ENCODE measurements at places on chromosomes 12 and 14.
A peak's percentile ranks its signal among the peaks of the same experiment; 100 is the strongest.

- no peak for DNase-seq
These were observed 1040.8 kb downstream of the BCL11B start for GRCh38 chr14:98231210-98231609.

- no peak for DNase-seq
These were observed 64.3 kb downstream of the ZNF664 start for GRCh38 chr12:124037331-124037730.

DNA sequence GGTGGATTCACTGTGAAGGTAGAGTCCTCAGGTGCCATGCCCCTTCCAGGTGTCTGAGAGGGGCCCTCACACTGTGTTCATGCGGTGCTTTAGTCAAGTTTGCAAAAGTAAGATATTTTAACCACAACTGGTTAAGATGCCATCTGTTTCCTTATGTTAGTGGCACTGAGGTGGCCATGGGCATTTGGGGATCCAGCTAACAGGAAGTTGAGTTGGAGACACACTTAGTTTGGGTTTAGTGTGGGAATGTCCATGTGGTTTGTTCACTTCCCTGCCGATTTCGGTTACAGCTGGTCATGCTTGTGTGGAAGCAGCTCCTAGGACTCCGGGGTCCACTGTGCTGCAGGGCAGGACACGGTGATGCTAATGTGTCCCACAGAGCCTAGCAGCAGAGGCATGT, 17.3 kb upstream of the ABHD12B start:
- DNase-seq: no peak

DNA sequence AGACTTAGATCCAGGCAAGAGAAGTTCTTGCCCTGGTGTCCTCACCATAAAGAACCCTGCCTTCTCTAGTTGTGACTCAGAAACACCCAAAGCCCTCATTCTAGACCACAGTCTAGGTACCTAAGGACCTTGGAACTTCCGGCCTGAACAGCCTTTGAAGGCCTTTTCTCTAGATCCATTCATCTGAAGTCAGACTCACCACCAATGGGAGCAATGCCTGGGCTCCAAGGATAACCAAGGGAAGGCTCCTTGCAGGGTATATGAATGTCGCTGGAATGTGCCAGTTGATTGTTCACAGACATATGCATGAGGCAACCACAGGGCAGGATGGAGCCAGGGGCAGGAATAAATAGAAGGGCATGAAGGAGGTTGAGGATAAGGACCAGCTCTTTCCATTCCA, 86.3 kb downstream of the PLCZ1 start:
- DNase-seq: no peak

- no peak for DNase-seq
These were observed 110.1 kb upstream of the LRIG3 start for GRCh38 chr12:59030415-59030814.

- peak; percentile 53 for DNase-seq
These were observed 718 bp downstream of the PACS2 start for GRCh38 chr14:105315211-105315721.

DNA sequence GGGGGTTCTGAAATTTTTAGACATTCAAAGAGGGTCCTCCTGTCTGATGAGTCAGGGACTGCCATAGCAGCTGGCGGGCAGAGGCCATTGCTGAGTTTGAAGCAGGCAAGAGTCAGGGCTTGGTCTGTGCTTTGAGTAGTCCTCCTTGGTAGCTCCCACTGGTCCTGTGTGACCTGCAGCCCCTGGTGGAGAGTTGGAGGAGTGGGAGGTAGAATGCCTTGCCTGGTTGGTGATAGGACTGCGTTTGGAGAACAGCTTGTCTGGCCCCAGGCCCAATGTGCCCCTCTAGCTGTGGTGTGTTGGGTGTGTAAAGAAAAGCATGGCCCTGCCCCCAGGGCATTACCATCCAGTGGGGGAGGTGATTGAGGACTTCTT, 116.7 kb downstream of the BEGAIN start:
- DNase-seq: no peak

DNA sequence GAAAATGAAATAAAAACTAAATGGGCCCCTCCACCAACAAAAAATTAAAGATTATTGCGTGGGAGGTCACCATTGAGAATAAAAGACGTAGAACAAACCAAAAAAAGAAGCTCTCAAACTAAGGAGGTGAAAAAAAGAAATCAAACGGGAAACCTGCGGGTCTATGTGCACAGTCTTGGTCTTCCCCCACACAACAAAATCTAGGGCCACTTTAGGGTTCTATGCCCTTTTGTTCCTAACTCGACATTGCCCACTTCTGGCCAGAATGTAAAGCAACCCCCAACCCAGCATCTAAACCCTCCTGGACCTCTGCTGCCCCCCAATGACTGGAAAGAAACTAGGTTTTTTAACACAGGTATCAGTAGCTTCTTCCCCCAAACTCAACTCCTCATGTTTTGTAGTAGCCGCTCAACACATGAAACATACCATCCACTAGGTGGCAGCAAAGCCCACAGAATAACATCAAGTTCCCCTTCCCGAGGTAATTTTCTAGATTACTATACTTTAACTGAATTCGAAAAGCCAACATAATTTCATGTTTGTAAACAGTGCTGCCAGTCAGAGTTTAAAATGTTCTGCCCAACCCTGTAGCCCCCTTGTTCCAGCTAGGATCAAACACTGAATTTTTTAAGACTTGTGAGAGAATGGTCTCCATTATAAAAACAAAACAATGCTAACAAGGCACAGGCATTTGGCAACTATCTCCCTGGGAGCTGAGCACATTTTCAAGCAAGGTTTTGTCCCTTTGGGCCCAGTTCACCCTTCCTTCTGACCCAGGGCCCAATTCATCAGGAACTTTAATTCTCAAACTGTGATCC, 18.7 kb downstream of the DAD1 start:
- no peak for DNase-seq

- no peak for DNase-seq
These were observed 25.3 kb downstream of the PLEKHG3 start for GRCh38 chr14:64729386-64730060.

GRCh38 chr12:21305661-21306060, 29.1 kb downstream of the SLCO1A2 start:
- DNase-seq: no peak

- no peak for DNase-seq
These were observed 458.3 kb downstream of the BTG1 start for GRCh38 chr12:91687052-91688017.

DNA sequence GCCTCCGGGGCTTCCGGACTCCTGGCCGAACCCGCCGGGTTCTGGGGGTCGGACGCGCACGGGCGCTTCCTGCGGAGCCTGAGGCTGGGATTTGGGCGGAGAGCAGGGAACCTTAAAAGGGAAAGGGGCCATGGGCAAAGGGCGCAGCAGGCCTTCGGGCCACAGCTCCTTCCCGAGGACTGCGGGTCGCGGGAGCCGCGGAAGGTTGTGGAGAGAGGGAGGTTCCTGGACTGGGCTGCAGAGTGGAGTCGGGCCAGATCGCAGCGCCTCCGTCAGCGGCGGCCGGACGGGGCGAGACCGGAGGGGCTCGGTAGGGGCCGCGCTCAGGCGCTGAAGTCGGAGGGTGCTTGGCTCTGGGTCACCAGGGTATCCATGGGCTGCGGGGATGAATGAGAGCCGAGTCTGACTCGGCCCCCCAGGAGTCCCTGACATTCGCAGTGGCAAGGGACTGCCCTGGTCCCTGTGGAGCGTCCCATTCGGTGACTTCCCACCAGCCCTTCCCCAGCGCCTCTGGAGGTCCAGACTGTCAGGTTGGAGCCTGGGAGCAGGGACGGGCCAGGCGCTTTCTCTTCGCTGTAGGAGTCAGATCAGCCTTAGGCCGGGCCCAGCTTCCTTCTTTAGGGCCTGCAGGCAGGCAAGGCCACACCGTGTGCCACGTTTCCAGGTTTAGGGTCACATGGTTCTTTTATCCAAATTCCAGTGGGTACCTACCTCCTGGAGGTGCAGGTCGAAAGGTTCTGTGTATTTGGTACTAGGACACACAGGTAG, 938 bp upstream of the SLC25A29 start:
- no peak for DNase-seq

DNA sequence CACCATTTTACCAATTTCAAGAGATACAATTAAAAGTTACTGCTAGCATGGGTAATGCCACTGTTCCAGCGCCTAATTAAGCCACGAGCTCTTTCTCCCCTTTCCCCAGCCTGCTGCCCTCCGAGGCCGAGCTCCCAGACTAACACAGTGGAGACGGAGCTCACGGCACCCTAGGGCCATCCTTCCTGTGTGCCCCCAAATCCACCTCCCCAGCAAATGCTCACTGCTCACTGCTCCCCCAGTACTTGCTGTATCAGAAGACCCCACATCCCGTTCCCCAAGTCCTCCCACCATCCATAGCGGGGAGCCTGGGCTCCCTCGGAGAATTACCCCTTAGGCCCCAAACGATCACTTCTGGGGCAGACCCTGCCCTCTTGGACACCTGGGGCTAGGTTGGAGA, 42.7 kb downstream of the SLC6A12 start:
- no peak for DNase-seq

DNA sequence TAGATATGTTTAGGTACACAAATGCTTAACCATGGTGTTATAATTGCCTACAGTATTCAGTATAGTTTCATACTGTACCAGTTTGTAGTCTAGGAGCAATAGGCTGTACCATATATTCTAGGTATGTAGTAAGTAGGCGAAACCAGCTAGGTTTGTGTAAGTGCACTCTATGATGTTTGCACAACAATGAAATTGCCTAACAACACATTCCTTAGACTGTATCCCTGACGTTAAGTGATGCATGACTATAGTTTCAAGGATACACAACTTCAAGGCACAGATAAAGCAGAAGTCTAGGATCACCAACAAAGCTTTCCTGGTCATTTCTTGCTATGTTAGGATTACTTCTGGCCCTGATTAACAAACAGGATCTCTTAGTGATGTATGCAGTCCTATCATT, 135.1 kb downstream of the SLC38A1 start:
- no peak for DNase-seq

DNA sequence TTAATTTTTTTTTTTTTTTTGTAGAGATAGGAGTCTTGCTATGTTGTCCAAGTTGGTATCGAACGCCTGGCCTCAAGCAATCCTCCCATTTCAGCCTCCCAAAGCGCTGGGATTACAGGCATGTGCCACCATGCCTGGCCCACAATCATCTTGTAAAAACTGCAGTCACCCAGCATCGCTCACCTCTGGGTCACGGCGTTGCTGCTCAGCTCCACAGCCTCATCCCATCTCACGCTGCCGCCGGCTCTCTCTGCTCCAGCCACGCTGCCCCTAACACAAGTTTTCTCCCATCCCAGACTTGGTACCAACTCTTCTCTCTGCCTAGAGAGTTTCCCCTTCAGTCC, 69.2 kb downstream of the MAP1LC3B2 start:
- no peak for DNase-seq

DNA sequence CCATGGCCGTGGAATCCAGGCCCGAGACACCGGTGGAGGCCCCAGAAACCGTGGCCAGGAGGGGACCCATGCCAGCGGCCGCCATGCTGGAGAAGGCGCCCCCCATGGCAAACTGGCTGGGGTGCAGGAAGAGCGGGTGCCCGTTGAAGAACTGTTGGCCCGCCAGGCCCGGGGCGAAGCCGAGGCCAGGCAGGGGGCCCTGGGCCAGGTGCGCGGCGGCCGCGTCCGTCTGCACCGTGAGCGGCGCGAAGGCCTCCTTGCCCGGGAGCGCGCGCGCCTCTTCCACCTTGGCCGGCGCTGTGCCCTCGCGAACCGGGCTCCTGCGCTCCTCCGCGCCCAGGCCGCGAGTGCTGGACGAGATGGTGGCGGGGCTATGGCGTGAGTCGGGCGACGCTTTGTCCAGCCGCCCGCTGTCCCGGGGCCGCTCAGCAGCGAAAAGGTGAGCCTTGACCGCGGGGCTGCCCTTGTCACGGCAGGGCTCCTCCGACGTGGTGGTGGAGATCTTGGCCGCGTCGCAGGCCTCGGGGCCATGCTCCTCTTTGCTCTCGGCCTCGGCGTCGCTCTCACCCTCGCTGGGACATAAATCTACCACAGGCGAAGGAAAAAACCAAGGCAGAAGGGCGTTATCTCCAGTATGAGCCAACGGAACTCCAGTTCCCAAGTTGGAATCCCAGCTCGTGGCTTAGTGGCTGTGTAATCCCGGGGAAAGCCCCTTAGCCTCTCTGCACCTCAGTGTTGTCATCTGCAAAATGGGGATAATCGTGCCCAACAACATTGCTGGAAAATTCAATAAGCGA, 9.5 kb downstream of the TBX3 start:
- no peak for DNase-seq

DNA sequence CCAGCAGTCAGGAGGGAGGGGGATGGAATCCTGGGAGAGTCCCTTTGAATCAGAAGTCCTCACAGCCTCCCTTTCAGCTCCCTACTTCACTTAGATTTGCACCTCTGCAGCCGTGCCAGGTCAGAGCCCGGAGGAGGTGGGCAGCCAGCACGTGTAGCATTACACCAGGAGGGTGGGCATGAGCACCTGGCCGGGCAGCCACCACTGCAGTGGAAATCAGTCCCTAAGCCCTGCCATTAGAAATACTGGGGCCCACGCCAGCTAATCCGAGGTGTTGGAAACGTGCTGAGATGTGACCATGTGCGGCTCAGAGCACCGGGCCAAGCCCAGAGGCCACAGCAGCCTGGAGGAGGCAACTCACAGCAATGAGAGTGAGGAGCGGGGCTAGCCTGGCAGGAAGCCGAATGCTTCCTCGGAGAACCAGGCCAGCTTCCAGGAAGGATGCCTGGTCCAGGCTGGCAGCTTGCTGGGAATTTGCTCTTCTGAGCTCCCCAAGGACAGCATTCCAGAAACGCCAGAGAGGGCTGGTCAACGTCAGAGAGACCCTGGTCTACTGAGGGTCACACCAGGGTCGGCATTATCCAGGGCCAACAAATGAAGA, 9.4 kb upstream of the CACNA2D4 start:
- DNase-seq: no peak

DNA sequence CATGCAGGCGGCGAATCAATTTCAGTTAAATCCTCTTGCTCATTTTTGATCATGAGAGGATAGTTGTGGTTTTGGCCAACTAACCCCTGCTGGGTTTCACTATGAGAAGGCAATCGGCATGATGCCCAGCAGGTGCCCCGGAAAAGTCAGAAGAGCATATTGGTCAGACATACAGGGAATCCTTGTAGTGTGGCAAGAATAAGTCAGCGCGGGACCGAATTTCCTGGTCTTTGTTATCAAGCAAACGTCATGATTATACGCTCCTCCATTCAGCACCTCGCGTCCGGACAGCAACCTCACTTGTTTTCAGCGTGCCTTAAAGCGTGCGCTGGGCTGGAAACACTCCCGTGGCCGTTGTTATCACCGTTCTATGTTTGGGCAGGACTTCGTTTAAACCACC, 1.8 kb downstream of the TBC1D30 start:
- DNase-seq: no peak

DNA sequence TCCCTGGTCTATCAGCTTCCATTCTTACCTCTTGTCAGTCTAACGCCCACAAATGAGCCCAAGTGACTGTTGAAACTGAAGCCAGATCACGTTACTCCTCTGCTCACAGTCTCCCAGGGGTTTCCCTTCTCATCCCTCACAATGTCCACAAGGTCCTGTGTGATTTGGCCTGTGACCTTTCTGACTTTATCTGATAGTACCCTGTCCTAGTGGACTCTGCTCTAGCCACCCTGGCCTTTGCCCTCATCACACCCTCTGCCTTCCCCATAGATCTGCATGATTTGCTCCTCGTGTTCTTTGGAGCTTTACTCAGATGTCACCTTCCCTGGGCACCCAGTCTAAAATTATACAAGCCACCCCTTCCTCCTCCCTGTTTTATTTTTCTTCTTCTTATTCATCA, 55.5 kb downstream of the RDH12 start:
- no peak for DNase-seq

Measured in 8988T (cell line).